ENCODE measurements at places on chromosomes 2 and 18. TPM values are rescaled to one million over a fixed set of nuclear protein-coding genes. Genes with fewer than 3 reads are reported as not detected.

DNA sequence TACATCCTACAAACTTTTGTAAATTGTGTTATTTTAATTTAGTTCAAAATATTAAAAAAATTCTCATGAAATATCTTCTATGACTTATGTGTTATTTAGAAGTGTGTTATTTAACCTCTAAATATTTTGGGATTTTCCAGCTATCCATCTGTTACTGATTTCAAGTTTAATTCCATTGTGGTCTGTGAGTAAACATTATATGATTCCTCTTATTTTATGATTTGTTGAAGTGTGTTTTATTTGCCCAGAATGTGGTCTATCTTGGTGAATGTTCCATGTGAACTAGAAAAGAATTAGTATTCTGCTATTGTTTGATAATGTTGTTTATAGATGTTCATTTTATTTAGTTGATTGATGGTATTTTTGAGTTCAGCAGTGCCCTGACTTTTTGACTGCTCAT lies 136.0 kb downstream of the ZNF804A start:
- DNase-seq: no peak

Gene DSG3
- total RNA-seq: not detected

DNA sequence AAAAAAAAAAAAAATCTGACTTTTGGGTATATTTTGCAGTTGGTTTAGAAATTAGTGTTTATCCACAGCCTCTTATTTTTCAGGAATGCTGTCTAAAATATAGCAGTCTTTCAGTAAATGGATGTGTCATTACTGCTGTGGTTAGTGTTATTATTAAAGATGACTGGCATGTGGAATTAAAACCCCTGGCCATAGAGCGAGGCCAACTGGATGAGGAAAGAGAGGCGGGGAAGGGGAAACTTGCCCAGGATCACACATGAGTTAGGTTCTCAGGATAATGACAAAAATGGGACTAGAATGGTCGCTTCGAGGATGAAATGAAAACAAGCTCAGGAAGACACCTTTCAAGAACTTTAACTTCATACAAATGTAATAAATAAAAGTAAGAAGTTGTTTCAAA lies 57.4 kb upstream of the APCDD1 start:
- DNase-seq: no peak

DNA sequence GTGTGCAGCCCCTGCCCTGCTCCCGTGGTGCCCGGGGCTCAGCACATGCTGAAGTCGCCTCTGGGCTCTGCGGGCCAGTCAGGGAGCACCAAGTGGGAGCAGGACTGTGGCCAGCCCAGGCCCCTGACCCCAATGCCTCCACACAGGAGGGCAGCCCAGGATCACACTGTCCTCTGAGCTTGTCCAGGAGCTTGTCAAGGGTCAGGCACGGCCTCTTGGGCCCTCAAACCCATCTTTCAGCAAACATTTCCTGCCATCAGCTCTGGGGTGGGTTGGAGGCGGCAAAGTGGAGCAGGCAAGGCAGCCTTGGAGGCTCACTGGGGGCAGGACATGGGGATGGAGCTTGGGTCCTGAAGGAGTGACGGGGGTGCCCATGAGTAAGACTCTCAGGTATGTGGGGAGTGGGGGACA lies 10.3 kb downstream of the SNED1 start:
- DNase-seq: no peak

GRCh38 chr2:205695460-205695991 lies 13.2 kb downstream of the NRP2 start:
- DNase-seq: no peak

DNA sequence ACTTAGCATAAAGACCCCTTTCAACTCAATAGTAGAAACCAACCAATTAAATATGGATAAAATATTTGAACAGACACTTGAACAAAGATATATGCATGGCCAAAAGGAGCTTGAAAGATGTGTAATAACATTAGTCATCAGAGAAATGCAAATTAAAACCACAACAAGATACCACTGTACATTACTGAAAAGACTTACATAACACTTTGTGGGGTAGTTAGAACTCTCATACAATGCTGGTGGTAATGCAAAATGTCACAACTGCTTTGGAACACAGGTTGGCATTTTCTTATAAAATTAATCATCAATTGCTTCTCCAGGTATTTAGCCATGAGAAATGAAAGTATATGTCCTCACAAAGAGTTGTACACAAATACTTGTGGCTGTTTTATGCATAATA lies 60.7 kb downstream of the TTC27 start:
- DNase-seq: no peak

Gene CLEC4F
- not detected for total RNA-seq

Gene PLGLB1
- total RNA-seq: 0.38 TPM

Gene ALLC
- total RNA-seq: not detected

DNA sequence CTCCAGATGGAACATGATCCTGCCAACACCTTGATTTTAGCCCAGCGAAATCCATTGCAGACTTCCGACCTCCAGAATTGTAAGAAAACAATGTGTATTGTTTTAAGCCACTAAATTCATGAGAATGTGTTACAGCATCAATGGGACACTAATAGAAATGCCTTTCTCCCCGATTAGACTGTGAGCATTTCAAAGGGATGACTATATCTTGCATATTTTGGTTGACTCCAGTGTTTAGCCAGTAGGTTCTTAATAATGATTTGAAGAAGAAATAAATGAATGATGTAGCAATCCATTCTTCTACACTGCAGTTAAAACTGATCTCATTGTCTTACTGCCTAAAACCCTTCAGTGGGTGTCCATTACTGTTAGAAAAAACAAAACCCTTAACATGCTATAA lies 67.4 kb upstream of the ACVR1C start:
- no peak for DNase-seq

DNA sequence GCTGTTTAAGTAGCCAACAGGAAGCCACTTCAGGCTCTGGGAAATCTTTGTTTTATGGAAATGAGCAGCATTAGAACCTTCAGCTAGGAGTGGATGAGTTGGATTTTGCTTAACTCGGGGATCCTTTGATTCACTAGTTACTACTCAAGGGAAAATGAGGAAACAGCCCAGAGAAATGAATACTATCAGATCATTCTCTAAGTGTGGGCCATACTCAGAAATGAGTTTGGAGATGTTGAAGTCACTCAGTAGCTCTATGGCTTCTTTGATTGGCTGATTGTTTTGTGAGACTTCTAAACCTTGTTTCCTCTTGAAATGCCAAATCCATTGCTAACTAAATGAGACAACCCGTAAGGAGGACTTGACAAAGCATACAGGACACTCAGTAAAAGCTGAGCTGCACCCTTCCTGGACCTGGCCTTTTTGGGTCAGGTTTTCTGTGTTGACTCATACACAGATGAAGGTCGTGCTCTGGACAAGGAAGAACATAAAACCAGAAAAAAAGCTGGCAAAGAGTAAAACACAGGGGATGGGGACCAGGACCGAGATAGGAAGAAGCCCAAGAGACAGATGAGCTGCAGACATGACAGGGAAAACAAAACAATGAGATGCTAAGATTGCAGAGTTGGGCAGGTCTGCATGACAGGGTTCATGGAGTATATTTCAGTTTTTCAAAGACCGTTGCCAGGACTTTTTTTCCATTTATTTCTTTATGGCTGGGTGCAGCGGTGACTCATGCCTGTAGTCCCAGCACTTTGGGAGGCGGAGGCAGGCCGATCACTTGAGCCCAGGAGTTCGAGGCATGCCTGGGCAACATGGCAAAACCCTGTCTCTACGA lies 41.6 kb downstream of the INO80C start:
- no peak for DNase-seq

GRCh38 chr2:233003658-233004555 lies 9.1 kb downstream of the NGEF start:
- no peak for DNase-seq

DNA sequence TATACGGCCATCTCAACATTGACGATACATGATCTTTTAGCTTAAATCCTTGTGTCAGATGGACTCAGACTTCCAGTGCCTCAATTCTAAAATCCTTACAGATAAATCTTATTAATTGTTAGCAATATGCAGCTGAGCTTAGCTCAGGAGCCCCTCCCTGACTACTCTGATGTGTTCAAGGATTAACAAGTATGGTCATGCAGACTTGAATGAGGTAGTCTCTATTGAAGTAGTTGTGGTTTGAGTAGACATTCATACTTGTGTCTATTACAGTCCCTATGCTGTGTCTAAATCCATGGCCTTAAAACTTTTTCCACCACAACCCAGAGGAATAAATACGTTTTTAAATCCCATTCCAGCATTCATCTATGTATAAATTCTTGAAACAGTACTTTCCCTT lies 119.5 kb downstream of the NUP35 start:
- no peak for DNase-seq

Gene USP34
- total RNA-seq: 58.9 TPM

DNA sequence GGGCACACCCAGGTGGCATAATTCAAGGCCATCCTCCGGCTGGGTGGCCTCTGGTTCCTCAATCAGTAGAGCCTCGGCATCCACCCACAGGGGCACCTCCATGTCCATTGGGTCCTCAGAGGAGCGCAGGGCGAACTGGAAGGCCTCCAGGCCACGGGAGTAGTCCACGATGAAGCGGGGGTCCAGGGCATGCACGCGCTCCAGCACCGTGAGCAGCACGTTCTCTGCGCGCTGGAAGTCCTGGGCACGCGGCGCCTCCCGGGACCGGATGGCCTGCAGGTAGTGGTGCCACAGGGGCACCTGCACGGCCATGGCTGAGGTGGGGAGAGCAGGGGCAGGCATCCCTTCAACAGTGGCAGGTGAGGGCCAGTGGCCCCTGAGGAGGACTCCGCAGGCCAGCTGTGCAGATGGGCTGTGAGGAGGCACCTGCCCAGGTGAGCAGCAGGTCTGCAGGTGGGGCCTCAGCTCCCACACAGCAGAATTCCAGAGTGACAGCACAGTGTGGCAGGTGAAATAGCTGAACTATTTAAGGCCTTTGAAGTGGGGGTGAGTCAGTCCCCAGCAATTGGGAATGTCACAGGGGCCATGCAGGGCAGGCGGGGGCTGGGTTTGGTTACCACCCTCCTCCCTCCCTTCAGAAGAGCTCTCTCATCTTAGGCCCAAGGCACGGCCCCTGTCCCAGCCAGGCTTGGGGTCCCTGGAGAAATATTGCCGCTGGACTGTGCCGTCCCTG lies at the start of gene MAB21L4:
Gene MAB21L4, minus strand, starts transcription at position 501 of the 733 bp plus-strand sequence. Its CDS starts 159 bp downstream, at position 342.
- DNase-seq: no peak

DNA sequence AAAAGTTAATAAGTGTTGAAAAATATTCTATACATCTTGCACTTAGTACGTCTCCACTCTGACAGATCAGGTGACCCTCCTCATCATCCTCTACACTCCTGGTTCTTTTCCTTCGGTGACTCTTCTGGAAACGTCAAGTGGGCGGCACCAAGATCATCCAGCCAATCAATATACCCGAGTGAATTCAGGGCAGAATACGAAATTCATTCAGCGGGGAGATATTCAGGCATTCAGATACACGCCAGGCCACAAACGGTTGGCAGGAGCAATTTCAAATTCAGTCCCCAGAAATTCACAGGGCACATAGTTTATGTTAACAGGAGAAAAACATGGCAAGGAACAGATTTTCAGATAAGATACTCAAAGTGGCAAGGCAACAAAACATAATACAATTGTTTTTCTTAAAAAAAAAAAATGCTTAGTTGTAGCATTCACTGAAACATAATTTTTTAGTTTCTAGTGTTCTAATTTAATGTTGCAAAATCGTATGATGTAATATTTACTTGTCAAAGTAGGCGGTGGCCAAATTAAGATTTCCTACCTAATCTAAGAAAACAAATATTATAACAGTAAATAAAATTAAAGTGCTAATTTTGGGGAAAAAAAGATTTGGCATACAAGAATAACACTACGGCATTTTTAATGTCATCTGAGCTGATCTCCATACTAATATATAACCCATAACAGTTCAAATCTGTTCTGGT lies 4.2 kb downstream of the CLK1 start:
- DNase-seq: no peak

GRCh38 chr18:6057604-6058003 lies 162.3 kb upstream of the TMEM200C start:
- DNase-seq: no peak

GRCh38 chr2:238021327-238021726 lies 39.5 kb upstream of the SCLY start:
- DNase-seq: no peak

DNA sequence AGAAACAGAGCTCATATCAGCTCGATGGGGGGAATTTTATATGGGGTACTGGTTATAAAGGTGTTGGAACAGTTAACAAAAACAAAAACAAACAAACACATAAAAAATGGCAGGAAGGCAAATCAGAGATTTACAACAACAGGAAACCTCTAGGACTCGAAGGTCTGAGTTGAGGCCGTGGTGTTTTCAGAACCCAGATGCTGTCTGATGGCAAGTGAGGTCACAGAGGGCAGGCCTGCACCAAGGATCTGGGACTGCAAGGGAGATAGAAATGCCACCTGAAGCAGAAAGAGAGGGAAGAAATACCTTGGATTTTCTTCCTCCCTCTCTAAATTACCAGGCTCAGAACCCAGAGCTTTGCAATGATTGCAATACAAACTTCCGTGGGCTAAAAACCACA lies 429.5 kb downstream of the ZNF521 start:
- DNase-seq: no peak

DNA sequence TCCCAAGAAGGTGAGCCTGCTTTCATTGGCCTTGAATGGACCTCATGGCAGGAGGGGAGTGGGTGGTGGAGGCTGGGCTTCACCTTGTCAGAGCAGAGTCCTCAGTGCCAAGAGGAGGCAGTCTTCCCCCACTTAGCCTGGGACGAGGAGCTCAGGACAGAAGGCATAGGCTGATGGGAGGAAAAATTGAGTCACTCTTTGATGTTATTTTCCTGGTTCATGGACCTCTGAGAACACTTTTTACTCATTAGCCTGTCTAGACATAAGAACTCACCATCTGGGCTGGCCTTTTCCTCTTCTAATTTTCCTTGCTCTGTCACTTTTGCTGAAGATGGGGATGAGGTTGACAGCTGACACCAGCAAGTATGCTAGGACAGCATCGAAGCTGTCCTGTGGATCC lies 225.7 kb upstream of the TNP1 start:
- DNase-seq: no peak

DNA sequence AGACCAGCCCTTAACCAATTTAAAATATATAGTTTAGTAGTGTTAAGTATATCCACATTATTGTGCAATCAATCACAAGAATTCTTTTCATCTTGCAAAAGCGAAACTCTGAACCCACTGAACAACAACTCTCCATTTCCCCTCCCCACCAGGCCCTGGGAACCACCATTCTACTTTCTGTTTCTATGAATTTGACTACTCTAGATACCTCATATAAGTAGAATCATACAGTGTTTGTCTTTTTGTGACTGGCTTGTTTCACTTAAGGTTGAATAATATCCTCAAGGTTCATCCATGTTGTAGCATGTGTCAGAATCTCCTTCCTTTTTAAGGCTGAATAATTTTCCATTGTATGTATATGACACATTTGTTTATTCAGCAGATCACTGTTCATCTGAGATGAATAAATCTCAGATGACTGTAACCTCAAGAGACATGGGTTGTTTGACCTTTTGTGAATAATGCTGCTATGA lies 8.1 kb upstream of the SOS1 start:
- DNase-seq: no peak

GRCh38 chr2:189261431-189261841 lies 81.9 kb upstream of the COL5A2 start:
- no peak for DNase-seq

Gene LYG2
- total RNA-seq: not detected

GRCh38 chr2:116692988-116693387 lies 1121.5 kb upstream of the DDX18 start:
- no peak for DNase-seq

- DNase-seq: no peak
Measured at GRCh38 chr2:46704041-46704440, 211.6 kb downstream of the MCFD2 start.

GRCh38 chr18:22676423-22676822 lies 256.7 kb upstream of the RBBP8 start:
- no peak for DNase-seq

GRCh38 chr2:240112914-240113690 lies 23.0 kb downstream of the COPS9 start:
- no peak for DNase-seq

GRCh38 chr2:40177366-40177765 lies 274.5 kb downstream of the SLC8A1 start:
- DNase-seq: no peak

Measured in pancreas (tissue), 10 donors.